ENCODE measurements at places on chromosomes 12 and 14. TPM values are rescaled to one million over a fixed set of nuclear protein-coding genes. Genes with fewer than 3 reads are reported as not detected.

Gene ACSS3
- 8.2 TPM for polyA plus RNA-seq

Gene CAPZA3
- polyA plus RNA-seq = not detected

Gene PAH
- not detected for polyA plus RNA-seq

Gene WNT5B
- polyA plus RNA-seq = 1.3 TPM

Gene ARL6IP4
- polyA plus RNA-seq = 511 TPM

Gene BCAT1
- 3.8 TPM for polyA plus RNA-seq

Gene SDR9C7
- not detected for polyA plus RNA-seq

Gene PPM1H
- polyA plus RNA-seq = 1.3 TPM

DNA sequence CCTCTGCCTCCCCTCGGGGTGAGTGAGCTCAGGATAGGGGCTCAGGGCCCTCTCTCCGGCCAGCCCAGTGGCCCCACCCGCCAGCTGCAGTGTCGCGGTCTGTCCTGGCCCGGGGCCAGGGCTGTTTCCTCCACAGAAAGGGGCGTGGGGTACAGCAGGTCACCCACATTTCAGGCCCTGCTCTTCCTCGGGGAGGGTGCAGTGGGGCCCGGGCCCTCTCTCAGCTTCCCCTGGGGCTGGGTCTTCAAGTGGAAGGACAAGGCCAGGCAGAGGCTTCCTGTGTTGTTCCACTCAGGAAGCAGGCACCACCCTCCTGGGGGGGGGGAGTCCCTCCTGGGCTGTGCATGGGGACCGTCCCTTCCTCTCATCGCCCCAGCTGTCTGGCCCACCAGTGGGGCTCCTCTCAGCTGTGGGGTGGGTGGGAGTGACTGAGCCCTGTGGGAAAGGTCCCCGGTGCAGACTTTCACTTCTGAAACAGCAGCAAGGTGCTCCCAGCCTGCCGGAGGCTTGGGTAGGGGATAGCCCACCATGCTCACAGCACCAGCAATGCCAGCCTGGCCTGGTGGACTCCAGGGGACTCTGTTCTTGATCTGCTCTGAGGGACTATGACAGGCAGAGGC, 3.7 kb downstream of the GPR132 start:
- DNase-seq = no peak

GRCh38 chr12:100489251-100489820, 15.7 kb downstream of the NR1H4 start:
- no peak for DNase-seq

DNA sequence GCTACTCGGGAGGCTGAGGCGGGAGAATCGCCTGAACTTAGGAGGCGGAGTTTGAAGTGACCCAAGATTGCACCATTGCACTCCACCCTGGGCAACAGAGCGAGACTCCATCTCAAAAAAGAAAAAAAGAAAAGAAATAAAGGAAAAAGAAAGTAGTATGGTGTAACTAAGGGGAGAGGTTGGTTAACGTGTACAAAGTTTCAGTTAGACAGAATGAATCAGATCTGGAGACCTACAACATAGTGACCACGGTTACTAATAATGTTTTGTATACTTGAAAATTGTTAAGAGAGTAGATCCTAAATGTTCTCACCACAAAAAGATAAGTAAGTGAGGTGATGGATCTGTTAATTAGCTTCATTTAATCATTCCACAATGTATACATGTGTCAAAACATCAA, 1208.8 kb downstream of the VRK1 start:
- no peak for DNase-seq

GRCh38 chr12:82682851-82683261, 3.9 kb upstream of the TMTC2 start:
- DNase-seq = no peak

- no peak for DNase-seq
Measured at GRCh38 chr12:115140981-115141655, 457.1 kb upstream of the TBX3 start.

GRCh38 chr14:90308561-90308960, 23.2 kb downstream of the NRDE2 start:
- no peak for DNase-seq

- DNase-seq = no peak
Measured at GRCh38 chr12:6358881-6359280, 16.5 kb downstream of the SCNN1A start.

GRCh38 chr14:74459289-74459946, 33.4 kb upstream of the SYNDIG1L start:
- peak; percentile 57 for DNase-seq

GRCh38 chr12:97235102-97235501, 227.5 kb upstream of the RMST start:
- no peak for DNase-seq

DNA sequence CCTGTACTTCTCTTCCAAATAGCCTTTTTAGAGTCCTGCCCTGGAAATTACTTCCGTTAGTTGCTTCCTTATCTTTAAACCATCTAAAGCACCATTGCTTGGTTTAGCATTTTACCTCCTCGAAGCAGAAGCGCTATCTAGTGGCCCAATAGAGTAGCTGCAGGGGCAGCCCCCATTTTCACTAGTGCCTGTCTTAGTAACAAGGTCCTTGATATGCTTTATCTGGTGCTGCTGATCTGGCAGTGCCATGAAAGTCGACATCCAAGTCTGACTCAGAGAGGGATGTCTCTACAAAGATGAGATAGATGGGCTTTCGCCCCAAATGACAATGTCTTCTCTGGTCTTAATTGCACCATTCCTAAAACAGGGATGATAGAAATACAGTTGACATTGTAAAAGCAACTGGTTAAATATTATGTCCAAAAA, 25.0 kb upstream of the CIT start:
- peak; percentile 54 for DNase-seq

DNA sequence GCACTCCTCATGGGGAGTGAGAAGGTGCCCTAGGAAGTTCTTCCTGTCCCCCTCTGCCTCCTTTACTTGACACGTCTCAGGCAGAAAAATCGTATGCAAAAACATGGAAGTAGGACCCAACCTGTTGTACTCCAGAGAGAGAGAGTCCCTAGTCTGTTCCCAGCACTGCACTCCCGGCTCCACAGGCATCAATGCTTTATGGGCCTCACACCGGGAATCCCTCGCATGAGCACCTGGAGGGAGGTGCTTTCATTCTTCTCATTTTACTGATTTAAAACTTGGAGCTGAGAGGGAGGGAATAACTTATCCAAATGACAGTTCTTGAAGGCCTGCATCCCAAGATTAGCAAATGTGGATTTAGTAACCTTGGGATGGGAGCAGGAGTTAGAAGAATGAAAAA, 1101.4 kb downstream of the BCL11B start:
- DNase-seq = no peak

- DNase-seq = no peak
Measured at GRCh38 chr12:110020956-110021355, 21.7 kb downstream of the ANKRD13A start.

DNA sequence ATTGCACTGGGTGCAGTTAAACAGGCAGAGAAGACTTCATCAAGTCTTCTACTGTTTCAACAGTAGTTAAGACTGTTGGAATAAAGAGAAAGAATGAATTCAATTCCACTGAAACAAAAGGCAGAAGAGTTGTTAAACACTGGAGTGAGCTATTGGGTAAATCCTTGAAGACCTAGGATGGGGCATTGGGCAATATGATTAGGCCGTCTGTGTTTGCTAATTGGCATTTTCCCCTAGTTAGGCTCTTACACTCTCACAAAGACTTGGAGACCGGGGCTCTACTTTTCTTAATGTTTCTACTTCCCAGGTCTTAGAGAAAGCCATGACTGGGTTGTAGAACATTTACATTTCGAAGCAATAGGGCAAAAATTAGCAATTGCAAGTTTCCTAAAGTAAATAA, 402.1 kb downstream of the NAV3 start:
- no peak for DNase-seq

DNA sequence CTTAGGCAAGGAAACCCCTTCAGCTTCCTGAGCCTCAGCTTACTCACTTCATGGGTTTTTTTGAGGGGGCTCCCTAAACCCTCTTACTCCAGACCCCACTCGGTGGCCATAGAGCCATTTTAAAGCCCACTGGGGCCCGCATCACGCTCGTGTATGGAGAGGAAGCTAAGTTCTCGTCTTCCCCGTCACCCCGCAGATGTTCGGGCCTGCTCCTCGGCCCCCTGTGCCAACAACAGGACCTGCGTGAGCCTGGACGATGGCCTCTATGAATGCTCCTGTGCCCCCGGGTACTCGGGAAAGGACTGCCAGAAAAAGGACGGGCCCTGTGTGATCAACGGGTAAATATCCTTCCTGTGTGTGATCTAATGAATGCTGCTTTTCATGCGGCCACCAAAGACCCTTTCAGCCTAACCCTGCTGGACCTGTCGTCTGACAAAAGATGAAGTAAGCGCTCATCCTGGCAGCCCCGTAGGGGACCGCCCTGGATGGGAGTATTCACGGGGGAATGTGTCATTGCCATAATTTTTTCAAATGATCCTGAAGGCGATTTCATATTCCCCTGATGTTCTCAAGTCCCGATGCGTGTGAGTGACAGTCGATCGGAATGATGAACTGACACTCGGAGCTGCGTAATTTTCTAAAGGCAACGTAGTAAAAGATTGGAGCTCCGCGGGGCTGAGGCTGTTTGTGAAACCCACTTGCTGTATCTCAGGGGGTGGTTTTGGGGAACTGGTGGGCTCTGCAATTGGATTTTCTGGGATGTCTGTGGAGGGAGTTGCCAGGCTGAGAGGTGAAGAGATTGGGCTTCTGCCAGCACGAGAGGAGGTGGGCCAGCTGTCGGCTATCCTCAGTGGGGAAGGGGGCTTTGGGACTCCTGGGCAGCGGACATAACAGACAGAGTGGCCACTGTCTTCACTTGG, 5.4 kb downstream of the DLK1 start:
- DNase-seq = peak; percentile 62

DNA sequence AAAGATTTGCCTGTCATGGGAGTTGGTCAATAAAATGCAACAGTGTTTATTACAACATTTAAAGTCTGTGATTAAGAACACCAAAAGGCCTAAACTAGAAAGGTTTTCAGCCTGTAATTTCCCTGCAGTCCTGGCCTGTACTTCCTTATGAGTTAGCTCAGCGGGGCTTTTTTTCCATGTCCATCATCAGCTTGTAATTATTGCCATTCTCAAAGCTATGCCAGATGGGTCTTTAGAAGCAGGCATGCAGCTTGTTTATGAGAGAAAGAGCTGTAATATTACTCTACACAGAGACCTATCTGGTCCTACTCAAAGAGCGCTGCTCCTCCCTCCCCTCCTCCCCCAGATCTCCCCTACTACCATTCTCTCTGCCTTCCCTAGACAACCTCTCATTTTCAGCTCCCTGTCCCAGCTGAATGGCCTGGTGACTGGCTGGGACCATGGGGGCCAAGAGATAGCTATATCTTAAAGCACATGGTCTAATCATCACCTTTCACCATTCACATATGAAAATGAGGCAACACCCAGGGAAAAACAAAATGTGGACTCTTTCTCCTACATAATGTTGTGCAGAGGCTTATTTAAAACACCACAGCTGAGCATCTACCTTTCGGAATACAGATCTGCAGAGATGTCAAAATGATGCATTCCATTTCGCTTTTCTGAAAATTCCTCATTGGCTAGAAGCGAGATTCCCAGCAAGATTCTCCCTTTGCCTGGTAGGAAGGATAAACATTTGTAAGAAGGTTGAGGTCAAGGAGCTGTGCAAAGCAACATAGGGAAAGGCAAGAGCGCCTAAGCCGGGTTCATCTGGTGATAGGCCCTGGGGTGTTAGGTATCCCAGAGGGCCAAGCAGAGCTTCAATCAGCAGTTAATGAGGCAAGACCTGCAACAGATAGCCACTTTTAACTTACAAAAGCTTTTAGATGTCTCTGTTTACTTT, 209.7 kb upstream of the CDKN3 start:
- no peak for DNase-seq

DNA sequence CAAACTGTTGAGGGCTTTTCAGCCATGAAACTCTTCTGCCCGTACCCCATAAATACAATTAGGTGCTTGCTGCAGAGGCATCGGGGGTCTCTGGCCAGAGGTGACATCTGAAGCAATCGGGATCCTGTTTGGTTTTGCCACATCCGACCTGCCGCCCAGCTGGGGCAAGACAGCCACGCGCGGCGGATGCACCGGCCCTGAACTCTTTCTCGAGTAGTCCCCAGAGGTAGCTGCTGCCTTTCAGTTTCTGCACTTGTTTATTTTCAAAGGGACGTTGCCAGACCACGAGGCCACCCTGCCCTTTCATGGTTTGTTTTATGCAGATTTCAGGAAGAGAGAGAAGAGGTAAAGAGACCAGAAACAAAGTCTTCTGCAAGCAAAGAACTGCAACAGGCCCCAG, 10.6 kb upstream of the MLXIP start:
- no peak for DNase-seq

- DNase-seq = no peak
Measured at GRCh38 chr14:91753501-91754128, 21.7 kb upstream of the CATSPERB start.

- DNase-seq = no peak
Measured at GRCh38 chr14:60974090-60974651, 6.7 kb downstream of the TRMT5 start.

GRCh38 chr12:12839873-12840579, 26.9 kb downstream of the DDX47 start:
- peak; percentile 86 for DNase-seq

All from aorta (tissue), 5 donors.